ENCODE measurements at places on chromosomes 1 and 21. TPM values are rescaled to one million over a fixed set of nuclear protein-coding genes. Genes with fewer than 3 reads are reported as not detected.

- no peak for DNase-seq
Measured at GRCh38 chr1:100903777-100904176, 7.9 kb downstream of the SLC30A7 start.

- DNase-seq = no peak
Measured at GRCh38 chr1:215007880-215008279, 74.7 kb upstream of the KCNK2 start.

Gene TNFSF18
- not detected for polyA plus RNA-seq

DNA sequence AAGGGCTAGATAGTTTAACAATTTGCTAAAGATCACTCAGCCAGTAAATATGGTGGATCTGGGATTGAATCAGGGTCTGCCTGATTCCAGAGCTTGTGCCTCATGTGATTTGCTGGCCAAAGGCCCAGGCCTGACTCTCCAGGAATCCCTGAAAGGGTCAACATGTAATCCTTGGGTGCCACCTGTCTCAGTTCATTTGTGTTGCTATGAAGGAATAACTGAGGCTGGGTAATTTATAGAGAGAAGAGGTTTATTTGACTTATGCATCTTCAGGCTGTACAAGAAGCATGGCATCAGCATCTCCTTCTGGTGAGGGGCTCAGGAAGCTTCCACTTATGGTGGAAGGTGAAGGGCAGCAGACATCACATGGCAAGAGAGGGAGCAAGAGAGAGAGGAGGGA lies 144.9 kb downstream of the FCRL5 start:
- no peak for DNase-seq

DNA sequence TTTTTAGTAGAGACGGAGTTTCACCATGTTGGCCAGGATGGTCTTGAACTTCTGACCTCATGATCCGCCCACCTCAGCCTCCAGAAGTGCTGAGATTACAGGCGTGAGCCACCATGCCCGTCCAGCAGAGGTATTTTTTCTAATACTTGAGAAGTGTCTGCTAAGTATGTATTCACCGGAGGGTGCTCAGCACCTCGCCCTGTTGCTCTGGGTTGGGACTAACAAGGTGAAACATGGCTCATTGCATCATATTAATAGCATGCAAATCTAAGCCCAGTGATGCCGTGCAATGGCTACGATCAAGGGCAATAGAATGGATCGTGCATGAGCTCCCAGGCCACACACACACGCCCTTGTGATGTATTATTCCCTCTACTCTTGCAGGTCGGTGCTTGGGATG lies 68.7 kb downstream of the PDE9A start:
- DNase-seq = no peak

Gene TPTE
- 0.12 TPM for polyA plus RNA-seq

- no peak for DNase-seq
Measured at GRCh38 chr1:68904477-68904876, 407.6 kb upstream of the DEPDC1 start.

- no peak for DNase-seq
Measured at GRCh38 chr1:177812144-177812543, 157.7 kb downstream of the SEC16B start.

DNA sequence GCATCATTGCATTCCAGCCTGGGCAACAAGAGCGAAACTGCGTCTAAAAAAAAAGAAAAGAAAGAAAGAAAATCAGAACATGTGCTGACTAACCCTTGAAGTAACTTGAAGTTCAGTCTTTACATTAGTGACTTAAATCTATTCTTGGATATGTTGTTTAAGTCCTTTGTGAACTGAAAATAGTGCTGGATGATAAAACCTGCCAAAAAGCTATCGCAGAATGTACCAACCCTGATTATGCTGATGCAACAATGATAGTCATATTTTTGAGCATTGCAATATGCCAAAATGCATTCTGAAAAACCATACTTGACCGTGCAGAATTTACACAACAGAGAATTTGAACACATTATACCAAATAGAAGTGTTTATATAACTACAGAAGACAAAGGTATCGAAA lies 30.7 kb downstream of the SHISAL2A start:
- no peak for DNase-seq

DNA sequence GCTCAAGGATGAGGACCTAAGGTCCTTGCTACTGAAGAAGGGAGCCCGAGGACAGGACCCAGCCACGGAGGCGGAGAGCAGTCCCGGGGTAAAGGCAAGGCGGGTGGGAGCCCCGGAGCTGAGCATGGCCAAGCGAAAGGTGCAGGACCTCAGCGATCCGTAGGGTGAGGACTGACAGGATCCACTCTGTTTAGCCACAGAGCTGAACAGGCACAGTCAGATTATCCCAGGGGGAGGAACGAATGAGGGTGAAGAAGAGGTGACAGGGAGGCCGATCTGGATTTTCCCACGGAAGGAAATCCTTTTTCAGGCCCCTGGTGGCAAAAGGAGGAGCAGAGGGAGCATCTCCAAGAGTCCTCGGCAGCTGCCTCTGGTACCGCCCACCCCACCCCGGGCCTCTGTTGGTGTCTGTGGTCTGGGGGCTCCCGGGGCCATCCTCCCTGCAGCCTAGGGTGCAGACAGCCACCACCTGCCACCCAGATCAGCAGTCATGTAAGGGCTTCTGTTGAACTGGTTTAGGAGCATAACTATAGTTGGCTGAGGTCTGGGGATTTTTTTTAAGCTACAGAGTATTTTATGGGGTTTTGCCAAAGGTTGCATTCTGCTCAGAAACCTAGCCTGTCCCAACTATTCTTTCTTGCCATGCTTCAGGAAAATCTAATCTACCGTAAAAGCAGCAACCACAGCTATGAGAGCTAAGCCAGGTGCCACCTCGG lies 32.3 kb upstream of the LBR start:
- DNase-seq = no peak

Gene HPCA
- polyA plus RNA-seq = 1.1 TPM

Gene GOLT1A
- 38.8 TPM for polyA plus RNA-seq

GRCh38 chr1:8343464-8344001 lies 25.6 kb downstream of the SLC45A1 start:
- peak; percentile 46 for DNase-seq

- DNase-seq = no peak
Measured at GRCh38 chr1:172914501-172915144, 136.1 kb downstream of the TNFSF18 start.

GRCh38 chr21:14480411-14481031 lies 65.6 kb downstream of the SAMSN1 start:
- no peak for DNase-seq

DNA sequence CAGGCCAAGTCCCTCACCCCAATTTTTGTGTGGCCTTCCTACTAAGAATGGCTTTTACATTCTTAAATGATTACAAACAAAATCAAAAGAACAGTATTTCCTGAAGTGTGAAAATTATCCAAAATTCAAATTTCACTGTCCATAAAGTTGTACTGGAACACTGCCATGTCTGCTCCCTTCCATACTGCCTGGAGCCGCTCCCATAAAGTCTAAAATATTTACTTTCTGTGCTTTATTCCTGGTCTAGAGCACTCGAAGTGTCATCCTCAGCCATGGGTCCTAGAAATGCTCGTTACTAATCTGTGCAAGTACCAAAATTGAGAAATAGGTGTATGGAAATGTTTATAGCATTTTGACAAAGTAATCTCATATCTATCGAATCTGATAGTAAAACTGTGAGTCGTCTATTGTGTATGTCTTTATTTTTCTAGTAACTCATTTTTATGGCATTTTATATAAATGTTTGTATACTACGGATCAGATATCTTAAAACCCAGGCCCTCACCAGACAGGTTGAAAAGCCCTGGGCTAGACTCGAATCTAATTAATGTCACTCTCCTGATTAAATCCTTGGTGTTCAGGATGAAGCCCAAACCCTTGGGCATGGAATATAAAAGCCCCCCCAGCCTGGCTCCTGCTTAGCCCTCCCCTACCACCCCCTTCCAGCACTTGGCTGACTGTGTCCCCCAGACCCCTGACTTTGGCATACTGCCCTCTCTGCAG lies 4.9 kb downstream of the LBR start:
- no peak for DNase-seq

DNA sequence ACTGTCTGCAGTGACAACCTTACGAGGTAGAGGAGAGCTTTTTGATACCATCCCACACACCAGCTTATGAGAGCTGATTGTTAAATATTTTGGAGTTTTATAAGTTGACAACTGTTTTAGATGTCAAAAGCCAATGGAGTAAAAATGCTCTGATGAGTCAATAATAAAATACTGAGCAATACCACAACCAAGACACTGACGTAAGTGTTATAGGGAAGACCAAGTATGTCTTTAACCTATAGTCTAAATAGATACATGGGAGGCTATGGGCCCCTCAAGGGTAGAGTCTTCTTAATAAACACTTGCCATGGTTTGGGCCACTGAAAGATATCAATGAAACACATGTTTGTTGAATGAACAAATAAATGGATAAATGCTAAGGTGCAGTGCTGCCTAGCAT lies 49.2 kb downstream of the DUSP10 start:
- no peak for DNase-seq

DNA sequence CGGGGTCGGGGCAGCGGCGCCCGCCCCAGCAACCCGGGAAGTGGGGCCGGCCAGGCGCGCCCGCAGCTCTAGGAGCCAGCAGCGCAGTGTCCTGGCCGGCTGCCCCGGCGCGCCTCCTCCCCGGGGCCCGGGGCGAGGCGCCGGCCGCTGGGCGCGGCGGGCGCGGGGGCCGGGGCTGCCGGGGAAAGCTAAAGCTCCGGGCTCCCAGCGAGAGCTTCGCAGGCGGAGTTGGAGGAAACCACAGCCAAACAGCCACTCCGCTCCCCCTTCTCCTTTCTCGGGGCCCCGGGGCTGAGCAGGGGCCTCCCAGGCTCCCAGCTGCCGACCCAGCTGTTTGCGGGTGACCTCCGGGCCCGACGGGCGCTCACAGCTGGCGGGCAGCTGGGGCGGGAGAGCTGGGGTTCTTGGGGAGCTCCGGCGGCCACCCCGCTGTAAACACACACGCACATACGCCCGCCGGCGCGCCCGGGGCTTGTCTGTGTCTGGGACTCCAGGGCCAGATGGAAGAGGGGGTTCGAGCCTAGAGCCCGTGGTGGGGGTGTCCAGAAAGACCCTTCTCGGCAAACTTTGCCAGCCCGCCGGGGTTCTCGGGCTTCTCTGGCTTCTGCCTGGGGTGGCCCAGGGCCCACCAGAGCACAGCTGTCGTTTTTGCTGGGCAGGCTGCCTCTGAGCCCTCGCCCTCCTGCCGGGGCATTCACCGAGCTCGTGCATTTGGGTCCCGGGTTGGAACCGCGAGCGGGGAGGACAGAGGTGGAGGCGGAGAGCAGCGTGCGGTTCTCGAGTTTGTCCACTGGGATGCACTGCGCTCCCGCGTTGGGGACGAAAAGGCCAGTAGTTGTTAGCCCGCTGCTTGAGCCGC lies 1.5 kb downstream of the AJAP1 start:
- DNase-seq = peak; percentile 45

GRCh38 chr1:33317946-33318345 lies 3.0 kb downstream of the A3GALT2 start:
- DNase-seq = no peak

Gene C1orf141
- polyA plus RNA-seq = not detected

Gene FAM3B
- polyA plus RNA-seq = 71.9 TPM

Gene EVA1C
- 35.9 TPM for polyA plus RNA-seq

GRCh38 chr1:175757381-175758015 lies 14.1 kb upstream of the TNR start:
- DNase-seq = peak; percentile 72

Gene SELENBP1
- polyA plus RNA-seq = 93.0 TPM

DNA sequence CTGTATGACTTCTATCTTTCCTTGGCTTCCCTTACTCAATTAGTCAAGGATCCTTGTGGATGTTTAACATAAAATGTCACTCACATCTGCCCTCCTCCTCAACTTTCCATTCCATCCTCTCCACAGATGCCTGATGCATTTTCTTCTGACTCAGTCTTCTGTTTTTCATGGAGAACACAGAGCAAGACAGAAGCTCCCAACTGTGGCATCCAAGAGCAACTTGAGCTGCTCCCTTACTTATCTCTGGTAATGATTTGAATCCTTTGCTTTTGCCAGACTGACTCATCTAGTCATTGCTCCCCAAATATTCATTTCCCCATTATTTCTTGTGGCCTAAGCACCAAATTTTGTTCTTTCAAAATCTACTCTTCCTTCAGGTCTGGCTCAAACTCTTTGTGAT lies 120.6 kb downstream of the LYPLAL1 start:
- DNase-seq = no peak

All from pancreas (tissue), 10 donors.